ENCODE measurements at places on chromosomes 7 and 10.

DNA sequence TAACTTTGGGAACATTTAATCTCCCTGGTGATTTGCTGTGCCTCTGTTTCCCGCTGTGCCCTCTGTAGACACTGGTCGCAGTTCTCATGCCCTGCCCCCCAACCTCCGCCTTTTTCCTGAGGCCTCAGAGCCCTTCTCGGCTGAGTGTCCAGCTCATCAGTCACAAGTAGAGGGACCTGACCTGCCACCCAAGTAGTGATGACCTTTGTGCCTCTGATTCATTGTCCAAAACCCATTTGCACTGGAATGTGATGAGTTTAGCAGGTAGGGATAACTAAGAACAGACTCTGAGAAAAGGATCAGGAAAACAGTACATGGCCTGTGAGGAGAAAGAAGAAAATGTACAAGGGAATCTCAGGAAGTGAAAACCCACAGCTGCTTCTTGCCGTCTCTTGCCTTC lies 58.8 kb downstream of the LANCL2 start:
- no peak for DNase-seq

GRCh38 chr7:26515314-26515842 lies 223.7 kb downstream of the SNX10 start:
- no peak for DNase-seq

DNA sequence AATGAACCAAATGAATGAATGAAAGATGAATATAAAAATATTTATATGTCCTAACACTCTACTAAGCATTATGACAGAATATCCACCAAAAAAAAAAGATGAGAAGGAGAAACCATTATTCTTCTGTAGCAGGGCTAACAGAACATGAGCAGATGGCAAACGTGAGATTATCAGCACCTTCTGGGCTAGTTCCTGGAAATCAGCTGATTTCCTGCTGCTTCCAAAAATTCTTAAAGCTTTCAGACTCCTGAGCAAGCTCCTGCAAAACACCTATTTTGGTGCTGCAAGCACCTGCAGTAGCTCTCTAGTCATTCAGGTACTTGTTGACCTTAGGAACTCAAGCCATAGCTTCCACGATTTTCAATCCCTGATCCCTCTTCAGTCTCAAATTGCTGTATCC lies 51.8 kb downstream of the NPSR1 start:
- no peak for DNase-seq

- no peak for DNase-seq
Observed at GRCh38 chr10:131658476-131659110, 242.2 kb upstream of the PPP2R2D start.

DNA sequence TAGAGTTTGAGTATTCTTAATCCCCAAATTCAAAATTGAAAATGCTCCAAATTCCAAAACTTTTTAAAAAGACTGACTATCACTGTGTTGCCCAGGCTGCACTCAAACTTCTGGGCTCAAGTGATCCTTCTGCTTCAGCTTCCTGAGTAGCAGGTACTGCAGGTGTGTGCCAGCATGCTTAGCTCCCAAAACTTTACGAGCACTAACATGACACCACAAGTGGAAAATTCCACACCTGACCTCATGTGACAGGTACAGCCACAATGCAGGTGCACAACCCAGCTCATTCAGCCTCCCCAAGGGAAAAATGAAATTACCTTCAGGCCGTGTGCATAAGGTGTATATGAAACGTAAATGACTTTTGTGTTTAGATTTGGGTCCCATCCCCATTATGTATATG lies 16.5 kb downstream of the CDC123 start:
- no peak for DNase-seq

- no peak for DNase-seq
Observed at GRCh38 chr7:91573405-91573804, 307.1 kb downstream of the MTERF1 start.

- no peak for DNase-seq
Observed at GRCh38 chr10:128885573-128886555, 581.2 kb upstream of the MGMT start.

- no peak for DNase-seq
Observed at GRCh38 chr10:15700078-15700674, 19.5 kb downstream of the ITGA8 start.

DNA sequence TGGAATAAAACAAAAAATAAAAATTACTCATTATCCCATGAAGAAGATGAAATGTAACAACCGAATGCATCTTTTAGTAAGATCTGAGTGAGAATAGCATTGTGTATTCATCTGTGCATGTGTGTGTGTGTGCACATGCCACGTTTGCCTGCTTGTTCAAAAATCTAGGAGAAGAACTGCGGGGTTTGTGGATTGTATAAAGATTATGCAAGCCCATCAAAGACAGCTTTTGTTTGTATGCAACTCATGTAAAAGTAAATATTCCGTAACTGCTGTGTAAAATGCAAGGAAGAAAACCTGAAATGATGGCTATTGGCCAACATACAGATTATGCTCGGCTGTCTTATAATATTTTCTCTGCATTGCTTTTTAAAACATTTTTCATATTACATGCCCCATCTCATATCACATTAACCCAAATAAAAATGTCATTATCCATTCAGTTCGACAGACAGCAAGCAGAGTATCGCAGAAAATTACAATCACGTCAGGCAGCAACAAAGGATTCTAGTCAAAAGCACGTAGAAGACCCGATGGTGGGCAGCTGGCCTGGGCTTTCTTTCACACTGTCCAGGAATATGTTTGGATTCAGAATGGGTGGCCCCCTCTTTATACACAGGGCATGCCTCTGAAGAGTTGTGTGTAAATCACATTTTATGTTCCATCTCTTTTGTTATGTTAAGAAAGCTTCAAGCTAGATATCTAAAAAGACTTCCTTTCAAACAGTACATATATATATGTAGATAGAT lies 114.0 kb downstream of the PARP12 start:
- DNase-seq = no peak

- DNase-seq = no peak
Observed at GRCh38 chr10:113232928-113233511, 283.0 kb downstream of the TCF7L2 start.

DNA sequence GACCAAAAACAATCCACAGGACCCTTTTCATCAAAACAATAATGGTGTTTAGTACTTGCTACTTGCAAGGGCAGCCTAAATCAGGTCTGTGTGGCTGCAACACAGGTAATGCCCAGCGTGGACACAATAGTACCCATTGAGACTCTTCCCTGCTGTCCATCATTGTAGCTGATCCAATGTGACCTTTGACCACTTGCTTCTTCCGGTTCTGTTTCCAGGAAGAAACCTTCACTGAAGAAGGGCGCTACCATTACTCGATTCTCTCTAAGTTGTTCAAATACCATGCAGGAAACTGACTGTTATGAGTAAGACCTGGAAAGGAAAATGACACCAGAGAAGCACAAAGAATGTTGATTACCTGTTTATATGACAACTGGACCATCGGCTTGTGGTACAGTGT lies 1077.3 kb downstream of the KCNMA1 start:
- no peak for DNase-seq

DNA sequence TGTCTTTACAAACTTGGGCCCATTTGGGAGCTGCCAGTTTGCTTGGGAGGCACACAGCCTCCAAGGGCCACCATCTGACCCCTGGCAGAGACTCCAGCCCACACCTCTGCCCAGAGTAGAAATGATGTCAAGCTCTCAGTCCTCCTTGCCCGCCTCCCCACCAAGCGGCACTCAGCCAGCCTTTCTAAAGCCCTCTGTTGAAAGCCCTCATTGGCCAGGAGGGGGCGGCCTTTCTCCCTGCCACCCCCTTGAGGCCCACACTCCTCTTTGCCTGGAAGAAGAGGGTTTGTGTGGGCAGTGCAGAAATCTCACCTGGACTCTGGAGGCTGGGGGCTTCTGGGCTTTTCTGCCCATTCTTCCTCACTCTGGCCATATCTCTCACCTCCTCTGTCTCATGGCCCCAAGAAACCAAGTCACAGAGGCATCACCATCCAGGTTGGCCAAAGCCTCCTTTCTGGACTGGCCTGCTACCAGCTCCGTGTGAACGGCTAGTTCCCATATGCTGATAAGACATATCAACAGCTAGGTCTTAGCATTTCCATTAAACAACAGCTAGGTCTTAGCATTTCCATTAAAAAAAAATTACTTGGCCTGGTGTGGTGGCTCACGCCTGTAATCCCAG lies 36.1 kb downstream of the UBTD1 start:
- no peak for DNase-seq

GRCh38 chr10:75233444-75234016 lies 2.2 kb downstream of the COMTD1 start:
- peak; percentile 24 for DNase-seq
